ENCODE measurements at places on chromosomes 12 and 14.

GRCh38 chr12:132263061-132263360, 66.4 kb downstream of the GALNT9 start:
- no peak for DNase-seq

DNA sequence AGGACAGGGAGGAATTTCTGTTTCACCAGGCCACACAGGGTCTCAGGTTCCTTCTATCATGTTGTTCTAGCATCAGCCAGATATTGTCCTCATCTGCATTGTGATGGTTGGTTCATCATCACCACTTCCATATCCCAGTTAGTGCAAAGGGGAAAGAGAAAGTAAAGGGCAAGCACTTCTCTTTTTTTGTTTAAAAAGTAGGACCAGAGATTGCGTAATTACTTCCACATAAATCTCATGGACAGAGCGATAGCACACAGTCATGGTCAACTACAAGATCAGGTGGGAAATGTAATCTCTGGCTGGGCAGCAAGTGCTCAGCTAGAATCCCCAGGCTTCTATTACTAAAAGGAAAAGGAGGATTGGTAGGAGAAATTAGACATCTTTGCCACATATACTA, 155.1 kb downstream of the KIF21A start:
- DNase-seq, result no peak

- no peak for DNase-seq
These were observed 127.2 kb downstream of the BCAT1 start for GRCh38 chr12:24821691-24822090.

- DNase-seq, result no peak
These were observed 172.9 kb downstream of the RBM19 start for GRCh38 chr12:113793250-113793649.

GRCh38 chr14:103690332-103690731, 24.9 kb downstream of the XRCC3 start:
- DNase-seq, result no peak

- no peak for DNase-seq
These were observed 215.0 kb downstream of the SNAPC1 start for GRCh38 chr14:61977217-61977616.

- no peak for DNase-seq
These were observed 191.8 kb downstream of the SLC16A7 start for GRCh38 chr12:59787610-59788009.

DNA sequence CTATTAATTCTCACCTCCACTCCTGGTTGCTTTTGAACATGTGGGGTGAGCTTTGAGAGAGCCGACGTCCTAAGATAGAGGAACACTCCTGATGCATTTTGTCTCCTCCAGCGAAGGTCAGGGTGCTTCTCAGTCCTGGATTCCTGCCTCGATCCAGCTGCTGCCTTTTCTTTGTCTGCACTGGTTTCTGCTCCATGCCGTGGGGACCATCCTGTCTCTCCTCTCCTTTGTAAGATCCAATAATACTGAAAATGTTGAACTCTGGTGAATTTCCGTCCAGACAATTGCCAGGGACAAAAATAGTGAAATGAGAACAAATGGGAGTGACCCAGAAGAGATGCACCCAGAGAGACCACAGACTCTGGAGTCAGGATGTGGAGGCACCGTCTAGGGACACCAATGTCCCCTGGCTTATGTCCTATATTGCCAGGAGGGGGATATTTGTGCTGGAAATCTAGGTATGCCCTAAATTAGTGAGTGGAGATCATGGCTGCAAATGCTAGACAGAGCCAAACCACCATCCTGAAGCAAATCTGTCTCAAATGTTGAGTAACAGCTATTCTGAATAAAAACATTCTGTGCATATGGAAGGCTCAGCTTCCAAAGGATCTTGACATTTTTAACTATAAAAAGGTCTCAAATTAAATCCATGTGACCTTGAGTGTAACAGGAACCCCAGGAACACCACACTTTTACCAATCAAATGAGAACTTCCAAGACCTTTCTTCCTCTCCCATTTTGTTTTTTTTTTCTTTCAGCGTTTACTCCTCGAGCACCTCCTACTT, 170.9 kb downstream of the PPM1H start:
- DNase-seq, result no peak

DNA sequence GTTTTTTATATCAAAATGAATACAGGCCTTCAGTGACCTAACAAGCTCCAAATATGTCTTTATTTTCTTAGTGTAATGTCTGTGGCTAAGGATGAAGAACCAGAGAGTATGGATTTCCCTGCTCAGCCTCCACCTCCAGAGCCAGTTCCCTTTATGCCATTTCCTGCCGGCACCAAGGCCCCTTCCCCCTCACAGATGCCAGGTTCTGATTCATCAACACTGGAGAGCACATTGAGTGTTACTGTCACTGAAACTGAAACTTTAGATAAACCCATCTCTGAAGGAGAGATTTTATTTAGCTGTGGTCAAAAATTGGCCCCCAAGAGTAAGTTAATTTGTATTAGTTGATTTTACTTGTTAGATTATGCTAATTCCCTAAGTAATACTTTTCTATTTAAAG, 61.0 kb downstream of the KIAA0586 start:
- no peak for DNase-seq

GRCh38 chr12:114361545-114361944, 44.4 kb downstream of the TBX5 start:
- no peak for DNase-seq

DNA sequence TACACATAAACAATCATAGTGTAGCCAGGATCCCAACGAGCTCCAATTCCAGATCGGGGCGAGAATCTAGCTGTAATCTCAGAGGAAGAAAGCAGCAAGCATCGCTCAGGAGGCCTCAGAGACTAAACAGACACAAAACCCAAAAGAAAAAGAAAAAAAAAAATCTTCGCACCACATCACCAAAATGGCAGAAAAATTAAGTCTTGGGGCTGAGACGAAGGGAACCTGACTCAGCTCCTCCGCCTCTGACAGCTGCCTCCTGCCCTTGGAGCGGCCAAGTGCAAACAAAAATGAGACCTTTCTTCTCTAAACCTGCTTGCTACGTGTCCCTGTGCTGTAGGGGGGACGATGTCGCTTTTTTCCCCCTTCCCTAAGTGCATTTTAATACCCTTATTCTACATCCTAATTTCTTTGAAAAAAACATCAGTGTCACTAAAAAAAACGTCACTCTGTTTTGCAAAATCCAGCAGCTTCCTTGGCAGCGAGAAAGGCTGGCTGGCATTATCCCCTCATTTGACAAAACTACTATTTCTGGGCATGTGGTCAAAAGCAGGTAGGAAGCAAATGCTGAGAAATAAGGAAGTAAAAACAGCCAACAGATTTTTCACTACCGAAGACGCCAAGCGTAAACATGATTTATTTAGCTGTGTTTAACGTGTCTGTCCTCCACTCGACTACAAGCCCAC, 30.5 kb downstream of the BCL11B start:
- peak; percentile 61 for DNase-seq

DNA sequence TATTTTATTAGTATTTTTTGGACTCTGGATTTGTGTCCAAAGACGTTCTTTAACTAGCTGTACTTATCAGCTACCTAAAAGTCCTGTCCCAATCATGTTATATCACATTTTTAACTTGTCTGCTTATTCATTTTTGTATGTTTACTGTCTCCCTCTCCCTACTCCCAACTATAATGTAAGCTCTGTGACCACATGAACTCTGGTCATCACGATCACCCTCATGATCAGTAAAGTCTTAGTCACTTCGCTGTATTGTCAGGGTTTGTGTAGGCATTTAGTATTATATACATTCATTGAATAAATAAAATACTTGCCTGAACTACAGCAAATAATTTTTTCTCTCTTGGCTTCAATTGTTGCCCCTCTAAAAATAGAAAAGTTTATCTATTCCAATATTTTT, 211.0 kb downstream of the PIK3C2G start:
- no peak for DNase-seq

DNA sequence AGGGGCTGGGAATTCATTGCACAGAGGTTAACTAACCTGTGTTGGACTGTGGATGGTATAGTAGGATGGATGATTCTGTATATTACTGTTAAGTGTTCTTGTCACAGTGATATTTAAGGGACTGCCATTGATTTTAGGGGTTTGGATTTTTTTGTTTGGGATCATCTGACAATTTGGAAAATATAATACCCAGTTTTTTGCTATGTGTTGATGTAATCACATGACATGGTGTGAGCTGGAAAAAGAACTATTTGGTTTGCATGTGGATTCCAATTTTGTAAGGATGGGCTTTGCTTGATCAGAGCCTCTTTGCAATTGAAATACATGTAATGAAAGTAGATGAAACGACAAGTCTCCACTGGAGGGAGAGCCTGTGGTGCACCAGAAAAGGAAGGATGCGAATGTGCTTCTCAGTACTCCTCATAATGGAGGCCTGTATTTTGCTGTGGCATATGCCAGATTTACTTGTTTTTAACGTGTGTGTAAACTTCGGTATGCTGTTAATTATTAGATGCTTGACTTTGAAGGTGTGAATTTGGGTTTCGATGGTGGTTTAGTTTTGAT, 2.7 kb downstream of the DYRK2 start:
- DNase-seq, result peak; percentile 30

- peak; percentile 46 for DNase-seq
These were observed 341 bp downstream of the ZNF10 start for GRCh38 chr12:133130808-133131128.

- no peak for DNase-seq
These were observed 143.5 kb downstream of the RIMBP2 start for GRCh38 chr12:130572553-130572952.

DNA sequence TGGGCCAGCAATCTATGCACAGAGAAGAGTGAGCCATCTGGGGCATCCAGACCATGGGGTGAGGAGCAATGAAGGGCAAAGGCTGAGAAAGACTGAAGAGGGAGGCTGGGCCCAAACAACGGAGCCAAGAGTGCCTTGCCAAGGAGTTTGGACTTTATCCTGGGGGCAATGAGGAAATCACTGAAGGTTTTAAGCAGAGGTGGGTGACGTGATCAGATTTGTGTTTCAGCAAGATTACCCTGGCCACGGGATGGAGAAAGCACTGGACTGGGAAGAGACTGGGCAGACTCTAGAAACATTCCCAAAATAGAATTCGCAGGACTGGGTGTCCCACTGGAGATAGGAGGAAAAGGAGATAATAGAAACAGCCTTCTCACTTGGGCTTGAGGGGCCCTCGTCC, 65.3 kb downstream of the DPF3 start:
- no peak for DNase-seq

DNA sequence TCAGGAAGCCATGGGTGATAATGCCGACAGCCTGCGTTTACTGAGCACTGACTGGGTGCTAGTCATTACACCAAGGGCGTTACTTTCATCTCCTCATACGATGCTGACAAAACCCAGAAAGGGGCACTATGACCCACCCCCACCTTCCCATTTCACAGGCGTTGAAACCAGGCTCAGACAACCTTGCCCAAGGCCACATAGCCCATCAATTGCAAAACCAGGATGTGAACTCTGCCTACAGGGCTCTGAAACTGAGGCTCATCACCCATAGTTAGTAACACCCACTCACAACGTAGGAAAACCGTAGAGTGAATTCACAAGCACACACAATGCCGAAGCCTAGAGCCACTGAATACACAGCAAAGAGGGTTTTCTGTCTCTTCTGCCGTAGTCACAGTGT, 119.9 kb downstream of the RIMBP2 start:
- no peak for DNase-seq

DNA sequence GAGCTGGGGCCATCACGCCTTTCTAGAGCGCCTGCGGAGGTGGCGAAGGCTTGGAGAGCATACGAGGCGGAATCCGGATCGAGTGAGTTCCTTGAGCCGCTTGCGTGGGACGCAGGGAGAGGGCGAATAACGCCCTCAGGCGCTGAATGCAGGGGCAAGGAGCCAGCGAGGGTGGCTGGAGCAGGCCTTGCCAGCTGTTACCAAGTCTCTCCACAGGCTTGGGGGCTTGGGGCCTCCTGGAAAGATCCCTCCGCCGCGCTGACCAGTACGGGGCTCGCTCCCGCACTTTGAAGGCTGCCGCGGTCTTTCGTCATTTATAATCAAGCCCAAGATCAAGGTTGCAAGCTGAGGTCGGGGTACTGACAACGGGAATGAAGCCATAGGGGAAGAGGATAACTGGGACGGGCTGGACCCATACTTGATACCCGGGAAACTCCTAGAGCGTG, 1.2 kb downstream of the FLRT2 start:
- no peak for DNase-seq

- DNase-seq, result no peak
These were observed 23.3 kb downstream of the NUAK1 start for GRCh38 chr12:106115440-106115839.

DNA sequence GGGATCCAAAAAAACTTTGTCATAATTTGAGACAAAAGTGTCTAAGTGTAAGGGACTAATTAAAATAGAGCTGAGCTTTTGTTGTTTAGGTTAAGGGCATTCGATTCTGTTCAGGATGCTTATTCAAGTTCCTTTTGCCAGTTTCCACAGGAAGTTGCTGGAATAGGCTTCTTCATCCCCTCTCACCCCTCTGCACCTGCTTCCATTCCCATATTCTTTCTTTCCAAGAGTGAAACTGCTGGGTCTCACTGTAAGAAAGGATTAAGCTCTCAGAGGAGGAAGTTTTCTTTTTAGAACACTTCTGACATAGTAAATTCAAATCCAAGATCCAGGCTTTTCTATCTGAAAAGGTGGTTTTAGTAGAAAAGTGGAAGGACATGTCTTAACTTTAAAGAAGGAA, 61.4 kb downstream of the POLR3B start:
- no peak for DNase-seq

GRCh38 chr14:54489318-54489683, 521 bp upstream of the GMFB start:
- DNase-seq, result no peak

DNA sequence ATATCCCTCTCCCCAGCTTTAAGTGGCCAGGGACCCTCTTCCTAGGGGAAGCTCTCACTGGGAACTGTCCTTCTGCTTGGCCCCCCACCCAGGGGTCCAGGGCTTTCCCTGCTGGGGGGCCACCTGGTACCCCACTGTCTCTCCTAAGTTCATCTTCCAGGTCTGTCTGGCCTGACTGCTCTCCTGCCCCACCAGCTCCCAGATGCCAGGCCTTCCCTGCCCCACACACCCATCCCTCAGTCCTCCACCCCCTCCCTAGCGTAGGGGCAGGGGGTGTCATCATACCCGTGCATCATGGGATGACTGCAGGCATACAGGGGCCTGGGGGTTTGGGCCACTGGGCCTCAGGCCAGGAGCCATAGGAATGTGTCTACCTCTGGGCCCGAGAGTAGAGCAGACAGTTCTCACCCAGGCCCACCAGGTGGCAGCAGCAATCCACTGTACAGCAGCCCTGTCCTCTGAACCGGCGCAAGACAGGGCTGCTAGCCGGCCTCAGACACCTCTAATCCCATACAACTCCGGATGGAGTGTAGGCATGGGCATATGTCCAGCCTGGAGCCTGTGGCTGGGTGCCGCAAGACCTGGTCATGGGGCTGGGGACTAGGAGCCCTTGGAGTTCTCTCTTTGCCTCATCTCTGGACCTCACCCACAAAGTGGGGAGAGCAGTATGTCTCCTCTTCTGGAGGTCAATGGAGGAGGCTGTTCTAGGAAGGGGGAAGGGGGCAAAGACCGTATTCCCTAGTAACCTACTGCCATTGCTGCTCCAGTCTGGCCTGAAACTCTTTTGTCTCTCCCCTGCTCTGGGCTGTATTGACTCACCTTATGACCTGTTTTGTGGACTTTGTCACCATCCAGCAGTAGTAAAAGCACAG, 10.0 kb upstream of the SMARCD1 start:
- peak; percentile 87 for DNase-seq

GRCh38 chr12:40745386-40745785, 53.1 kb downstream of the CNTN1 start:
- no peak for DNase-seq

All from activated CD4-positive, alpha-beta T cell treated with anti-CD3 and anti-CD28 coated beads for 4 hours (primary cell).